ENCODE measurements at places on chromosomes 5 and 9.

GRCh38 chr9:10208691-10209069, 404.1 kb downstream of the PTPRD start:
- no peak for DNase-seq

- DNase-seq, result no peak
These were observed 75.0 kb upstream of the XPA start for GRCh38 chr9:97772145-97772544.

GRCh38 chr5:174413567-174414314, 310.6 kb upstream of the MSX2 start:
- no peak for DNase-seq

DNA sequence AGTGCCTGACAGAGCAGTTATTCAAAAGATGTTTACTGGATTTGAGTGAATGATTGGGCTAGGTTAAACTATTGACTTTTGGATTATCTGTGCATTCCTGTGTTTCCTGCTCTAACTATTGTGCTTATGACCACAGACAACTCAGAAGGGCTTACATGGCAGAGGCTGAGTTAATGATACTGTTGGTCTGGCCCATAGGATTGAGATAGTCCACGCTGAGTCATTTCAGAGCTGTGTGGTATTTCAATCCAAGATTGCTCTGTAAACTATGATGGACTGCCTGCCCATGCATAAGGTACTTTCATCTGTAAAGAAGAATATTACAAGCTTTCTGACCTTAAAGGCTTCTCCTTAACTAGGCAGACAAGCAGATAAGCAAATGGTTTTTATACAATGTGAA, 49.1 kb upstream of the SLIT3 start:
- no peak for DNase-seq

DNA sequence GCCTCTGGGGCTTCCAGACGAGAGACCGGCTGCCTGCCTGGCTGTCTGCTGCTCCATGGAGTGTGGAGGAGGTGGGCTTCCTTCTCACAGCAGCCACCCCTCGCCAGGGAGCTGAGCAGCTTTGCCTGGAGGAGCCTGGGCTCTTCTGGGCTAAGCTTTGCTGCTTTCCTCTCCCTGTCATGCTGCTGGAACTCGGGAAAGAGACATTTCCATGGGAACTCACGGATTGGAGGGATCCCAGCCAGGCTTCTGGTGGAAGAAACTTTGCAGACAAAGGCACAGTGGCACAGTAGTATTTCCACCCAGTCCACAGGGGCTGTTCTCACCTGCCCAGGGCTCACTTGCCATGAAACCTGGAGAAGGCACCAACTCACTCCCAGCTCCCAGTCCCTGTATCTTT, 5.6 kb upstream of the NTNG2 start:
- no peak for DNase-seq

- no peak for DNase-seq
These were observed 76.8 kb downstream of the CFAP77 start for GRCh38 chr9:132486706-132487350.

- no peak for DNase-seq
These were observed 30.1 kb downstream of the EGR1 start for GRCh38 chr5:138495351-138495750.

DNA sequence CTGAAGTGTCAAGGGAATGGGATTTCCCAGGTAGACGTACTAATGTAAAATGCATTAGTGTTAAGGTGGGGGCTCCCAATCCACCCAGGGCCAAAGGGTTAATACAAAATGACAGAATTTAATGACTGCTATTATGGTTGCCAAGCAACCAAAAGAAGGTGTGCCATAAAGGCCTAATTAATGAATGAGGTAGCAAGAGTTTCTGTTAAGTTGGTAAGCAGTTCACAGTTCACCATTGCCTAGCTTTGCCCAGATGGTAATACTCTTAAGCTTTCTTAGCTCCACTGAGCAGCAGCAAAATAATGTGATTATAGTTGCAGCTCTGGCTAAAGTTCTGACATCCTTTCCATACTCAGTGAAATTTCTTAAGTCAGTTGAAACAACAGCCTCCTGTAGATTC, 211.7 kb downstream of the DENND1A start:
- no peak for DNase-seq

DNA sequence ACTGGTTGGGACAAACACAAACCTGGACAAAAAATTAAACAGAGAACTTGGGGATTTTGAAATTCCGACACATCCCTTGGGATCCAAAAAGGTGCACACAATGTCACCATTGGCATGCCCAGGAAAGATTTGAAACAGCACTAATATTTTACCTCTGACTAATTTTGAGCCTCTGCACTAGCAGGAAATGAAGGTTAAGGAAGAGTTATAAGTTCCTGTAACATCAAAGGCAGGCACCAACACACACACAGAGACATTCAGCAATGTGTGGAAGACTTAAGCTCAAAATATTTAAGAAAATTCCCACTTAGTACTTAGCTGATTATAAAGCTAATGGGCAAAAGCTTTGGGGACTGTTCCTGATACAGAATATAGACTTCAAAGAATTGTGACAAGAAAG, 247.0 kb downstream of the CDH9 start:
- no peak for DNase-seq

- no peak for DNase-seq
These were observed at the start of gene OTP for GRCh38 chr5:77637998-77638762. Gene OTP, minus strand, starts transcription at chr5:77638713. Its CDS starts 164 bp downstream, at chr5:77638549.

- no peak for DNase-seq
These were observed 6.1 kb upstream of the PTGS1 start for GRCh38 chr9:122364783-122365150.

DNA sequence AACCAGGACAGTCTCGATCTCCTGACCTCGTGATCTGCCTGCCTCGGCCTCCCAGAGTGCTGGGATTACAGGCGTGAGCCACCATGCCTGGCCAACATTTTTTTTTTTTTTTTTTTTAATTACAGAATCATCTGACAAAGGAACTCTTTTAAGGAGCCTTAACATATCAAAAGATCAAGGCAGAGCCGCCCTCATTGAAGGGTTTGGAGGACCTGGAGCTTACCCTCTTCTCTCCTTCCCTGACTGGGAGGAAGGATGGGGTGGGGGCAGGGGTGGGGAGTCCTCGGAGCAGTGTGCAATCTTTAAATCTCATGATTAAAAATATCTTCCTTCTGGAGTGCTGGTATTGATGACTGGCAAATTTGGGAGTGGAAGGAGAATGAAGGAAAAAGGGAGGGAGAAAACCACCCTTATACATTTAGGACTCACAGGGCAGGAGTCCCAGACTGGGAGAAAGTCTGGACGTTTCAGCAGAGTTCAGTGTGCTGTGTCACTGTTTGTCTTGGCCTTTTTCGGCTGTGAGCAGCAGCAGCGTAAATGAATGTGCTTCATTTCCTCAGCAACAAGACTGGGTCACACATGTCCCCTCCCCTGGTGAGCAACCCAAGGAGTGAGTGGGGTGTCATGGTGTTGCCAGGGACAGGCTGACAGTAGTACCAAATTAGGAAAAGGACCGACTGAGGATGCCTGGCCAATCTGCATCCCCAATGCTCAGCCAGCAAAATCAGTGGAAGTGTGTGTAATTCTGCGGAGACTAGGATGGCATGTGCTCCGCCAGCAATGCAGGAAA, 115.3 kb upstream of the BNC2 start:
- DNase-seq, result no peak

GRCh38 chr5:170348137-170348633, 41.0 kb downstream of the KCNMB1 start:
- no peak for DNase-seq

- no peak for DNase-seq
These were observed 81.0 kb upstream of the DAB2 start for GRCh38 chr5:39505791-39506190.

DNA sequence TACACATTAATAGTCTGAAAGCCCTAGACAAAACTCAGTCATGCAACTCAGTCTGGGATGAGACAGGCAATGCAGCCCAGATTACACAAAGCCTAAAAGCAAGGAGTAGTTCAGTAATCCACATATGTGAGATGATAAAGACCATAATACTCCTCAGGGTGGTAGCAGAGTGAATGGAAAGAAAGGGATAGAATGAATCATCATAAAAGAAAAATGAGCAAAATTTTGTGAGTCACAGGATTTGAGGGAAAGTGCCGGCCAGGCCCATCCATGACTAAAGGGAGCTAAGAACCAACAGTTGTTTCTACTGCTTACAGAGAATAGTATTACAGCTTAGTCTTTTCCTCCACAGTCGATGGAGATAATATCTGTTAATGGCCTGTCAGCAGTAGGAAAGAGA, 90.0 kb upstream of the POU5F2 start:
- no peak for DNase-seq

DNA sequence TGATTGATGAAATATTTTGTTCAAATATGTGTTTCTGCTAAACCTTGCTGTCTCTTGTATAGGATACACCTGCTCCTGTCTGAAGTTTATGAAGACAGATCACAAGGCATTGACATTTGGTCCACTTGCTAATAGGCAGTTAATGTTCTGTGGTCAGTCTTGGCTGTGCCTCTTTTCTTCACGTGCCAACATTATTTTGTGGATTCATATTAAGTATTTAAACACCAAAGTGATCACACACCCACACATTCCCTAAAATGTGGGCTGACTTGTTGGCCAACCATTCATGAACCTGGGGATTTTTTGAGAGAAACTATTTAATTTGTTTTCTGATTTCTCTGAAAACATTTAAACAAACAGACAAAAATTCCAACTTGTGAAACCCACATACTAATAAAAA, 33.7 kb downstream of the ZNF462 start:
- no peak for DNase-seq

DNA sequence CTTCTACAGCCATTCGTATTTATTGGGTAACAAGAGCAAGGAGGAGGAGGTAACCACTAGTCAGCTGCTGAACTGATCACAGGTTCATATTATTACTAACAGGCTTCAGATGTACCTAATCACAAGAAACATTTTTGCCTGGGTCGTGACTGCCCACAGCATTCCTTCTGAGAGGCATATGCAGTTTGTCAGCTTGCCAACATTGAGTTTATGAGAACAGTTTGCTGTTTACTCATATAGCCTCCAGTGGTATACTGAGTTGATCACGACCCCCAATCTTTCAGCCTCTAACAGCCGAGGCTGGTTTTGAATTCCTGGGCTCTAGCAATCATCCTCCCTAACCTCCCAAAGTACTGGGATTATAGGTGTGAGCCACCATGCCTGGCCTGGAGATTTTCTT, 693.6 kb downstream of the TLE1 start:
- no peak for DNase-seq

DNA sequence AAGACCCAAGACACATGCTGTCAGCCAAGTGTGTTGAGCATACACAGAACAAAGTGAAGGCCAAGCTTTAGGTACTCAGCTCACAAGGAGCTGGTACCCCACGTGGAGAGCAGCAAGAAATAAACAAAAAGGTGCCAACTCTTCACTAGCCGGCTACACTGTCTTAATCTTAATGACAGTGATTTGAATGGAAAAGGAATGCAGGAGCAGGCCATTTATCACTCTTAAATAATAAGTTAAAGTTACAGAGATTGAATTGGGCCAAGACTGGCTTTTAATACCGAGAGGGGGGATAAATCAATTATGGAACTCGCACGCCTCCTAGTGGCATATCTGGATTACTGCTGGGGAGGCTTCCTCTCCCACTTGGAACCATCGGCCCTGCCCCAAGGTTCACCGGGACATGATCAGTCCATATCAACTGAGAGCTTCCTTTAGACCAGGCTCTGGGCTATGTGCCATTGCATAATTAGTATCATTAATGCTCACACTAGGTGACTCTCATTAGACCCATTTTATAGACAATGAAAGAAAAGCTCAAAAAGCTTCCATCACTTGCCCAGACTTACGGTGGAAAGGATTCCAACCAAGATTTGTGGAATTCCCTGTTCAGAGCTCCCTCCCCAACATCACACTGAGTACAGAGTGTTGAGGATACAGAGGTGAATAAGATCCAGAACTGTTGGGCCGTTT, 94.0 kb downstream of the ACTL7B start:
- DNase-seq, result peak; percentile 57

DNA sequence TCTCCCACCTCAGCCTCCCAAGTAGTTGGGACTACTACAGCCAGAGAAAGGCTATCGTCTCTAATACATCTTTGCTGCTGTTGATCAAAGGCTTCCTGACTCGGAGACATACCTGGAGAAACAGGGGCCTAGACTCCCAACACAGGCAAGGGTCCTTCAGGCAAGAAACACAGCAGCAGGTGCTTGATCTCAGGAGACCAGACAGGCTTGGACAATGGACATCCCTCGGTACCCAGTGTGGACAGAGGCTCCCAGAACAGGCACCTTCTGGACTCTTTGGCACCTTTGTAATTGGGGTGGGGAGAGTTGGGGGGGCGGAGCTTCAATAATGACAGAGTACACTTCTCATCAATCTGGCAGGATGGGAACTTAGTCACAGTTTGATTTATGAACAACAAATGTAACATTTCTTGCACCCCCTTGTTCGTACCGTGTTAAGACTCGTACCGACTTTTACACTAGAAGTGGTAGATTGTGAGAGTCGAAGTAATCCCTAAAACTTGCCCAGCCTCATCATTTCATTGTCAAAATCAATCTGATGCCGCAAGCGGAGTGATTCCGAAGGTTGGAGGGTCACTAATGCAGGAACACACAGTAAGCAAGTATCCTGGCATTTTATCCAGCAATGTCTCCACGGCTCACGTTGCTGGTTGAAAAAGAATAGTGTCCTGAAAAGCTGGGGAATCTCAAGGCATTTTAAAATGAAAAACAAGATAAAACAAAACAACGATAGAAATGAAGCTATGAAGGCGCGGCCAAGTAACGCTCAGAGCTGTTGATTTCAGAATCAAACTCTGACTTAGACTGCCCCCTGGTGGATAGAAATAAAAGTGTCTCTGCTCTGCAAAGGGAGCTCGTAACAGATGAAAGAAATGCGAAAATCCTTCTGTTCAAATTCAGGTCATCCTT, 46.4 kb upstream of the STK32A start:
- peak; percentile 65 for DNase-seq

DNA sequence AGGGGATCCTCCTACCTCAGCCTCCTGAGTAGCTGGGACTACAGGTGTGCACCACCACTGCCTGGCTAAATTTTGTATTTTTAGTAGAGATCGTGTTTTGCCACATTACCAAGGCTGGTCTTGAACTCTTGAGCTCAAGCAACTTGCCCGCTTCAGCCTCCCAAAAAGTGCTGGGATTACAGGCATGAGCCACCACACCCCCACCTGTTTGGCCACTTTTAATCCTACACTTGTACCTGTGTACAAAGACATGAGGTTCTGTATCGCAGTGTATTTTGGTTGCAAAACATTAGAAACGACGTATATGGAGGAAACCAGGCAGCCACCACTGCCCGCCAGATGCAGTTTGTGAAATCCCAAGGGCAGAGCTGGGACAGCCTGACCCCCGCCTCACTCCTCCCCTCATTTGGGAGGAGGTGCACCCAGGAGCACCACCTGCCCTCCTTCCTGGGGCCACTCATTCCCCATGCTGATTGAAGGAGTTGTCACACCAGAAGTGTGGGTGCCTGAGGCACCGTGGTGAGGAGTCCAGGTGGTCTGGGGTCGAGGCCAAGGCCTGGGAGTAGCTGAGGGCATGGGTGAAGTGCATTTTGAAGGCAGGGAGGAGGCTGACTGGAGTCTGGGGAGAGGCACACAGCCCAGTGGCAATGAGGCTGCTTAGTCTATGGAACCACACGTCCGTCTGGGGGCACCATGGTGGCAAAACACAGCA, 39.3 kb upstream of the OLFM1 start:
- no peak for DNase-seq

GRCh38 chr9:121050128-121050988, at the start of gene C5:
Gene C5, minus strand, starts transcription at chr9:121050275. Its CDS starts 29 bp downstream, at chr9:121050246.
- no peak for DNase-seq

- DNase-seq, result no peak
These were observed 69.3 kb downstream of the DAPK1 start for GRCh38 chr9:87567001-87567400.

- DNase-seq, result peak; percentile 17
These were observed 31.6 kb downstream of the ABLIM3 start for GRCh38 chr5:149172709-149173505.
